ENCODE measurements at places on chromosomes 13 and 19.

GRCh38 chr19:13727798-13728197 lies 36.5 kb upstream of the MRI1 start:
- DNase-seq: no peak

- peak; percentile 32 for DNase-seq
These were observed 937 bp upstream of the SPRY2 start for GRCh38 chr13:80341756-80342370.

- DNase-seq: no peak
These were observed 243.5 kb downstream of the RGCC start for GRCh38 chr13:41700790-41701310.

DNA sequence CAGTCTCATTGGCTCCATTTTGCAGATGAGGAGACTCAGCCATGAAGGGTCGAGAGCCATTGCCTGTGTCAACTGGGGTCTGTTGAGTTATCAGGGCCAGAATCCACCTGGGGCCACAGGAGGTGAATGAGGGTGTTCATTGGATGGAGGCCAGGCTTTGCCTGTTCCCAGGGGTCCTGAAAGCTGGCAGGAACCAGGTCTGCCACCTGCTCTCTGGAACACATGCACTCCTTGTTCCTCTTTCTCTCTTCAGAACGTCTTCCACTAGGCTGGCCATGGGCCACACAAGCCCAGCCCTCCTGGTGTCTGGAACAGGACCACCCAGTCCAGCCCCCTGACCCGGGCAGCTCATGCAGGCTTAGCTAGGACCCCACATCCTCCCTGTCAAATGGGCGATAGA lies 21.1 kb downstream of the PPP1R37 start:
- DNase-seq: no peak

DNA sequence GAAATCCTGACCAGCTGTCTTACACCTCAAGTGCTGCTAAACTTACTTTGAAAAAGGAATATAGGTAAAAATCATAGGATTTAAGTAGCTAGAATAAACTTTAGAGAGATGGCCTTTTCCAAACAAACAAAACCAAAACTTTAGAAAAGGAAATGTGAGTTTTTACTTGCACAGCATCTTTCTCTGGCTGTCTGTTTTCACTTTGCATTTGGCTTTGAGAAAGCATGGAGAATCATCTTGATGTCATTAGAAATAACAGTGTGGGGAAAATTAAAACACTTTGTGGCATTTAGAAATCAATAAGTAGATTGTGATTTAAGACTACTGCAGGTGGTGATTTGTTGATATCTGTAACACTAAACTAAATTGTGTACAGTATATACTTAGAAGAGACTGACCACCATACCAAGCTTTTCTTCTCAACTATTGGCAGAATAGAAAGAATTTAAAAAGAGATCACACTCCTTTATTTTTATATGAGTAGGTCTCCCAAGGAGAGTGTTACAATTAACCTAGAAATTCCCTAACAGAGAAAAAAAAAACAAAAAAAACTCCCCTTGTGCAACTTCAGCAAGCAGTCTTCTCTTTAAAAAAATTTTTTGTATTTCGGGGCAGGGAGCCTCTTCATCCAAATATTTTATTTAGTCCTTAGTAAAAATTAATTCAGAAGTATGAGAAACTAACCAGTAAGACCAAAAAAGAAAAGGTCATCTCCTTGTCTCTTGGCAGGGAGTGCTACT lies 6.1 kb downstream of the WDFY2 start:
- DNase-seq: no peak

GRCh38 chr19:14470031-14470876 lies 4.9 kb downstream of the PTGER1 start:
- no peak for DNase-seq

DNA sequence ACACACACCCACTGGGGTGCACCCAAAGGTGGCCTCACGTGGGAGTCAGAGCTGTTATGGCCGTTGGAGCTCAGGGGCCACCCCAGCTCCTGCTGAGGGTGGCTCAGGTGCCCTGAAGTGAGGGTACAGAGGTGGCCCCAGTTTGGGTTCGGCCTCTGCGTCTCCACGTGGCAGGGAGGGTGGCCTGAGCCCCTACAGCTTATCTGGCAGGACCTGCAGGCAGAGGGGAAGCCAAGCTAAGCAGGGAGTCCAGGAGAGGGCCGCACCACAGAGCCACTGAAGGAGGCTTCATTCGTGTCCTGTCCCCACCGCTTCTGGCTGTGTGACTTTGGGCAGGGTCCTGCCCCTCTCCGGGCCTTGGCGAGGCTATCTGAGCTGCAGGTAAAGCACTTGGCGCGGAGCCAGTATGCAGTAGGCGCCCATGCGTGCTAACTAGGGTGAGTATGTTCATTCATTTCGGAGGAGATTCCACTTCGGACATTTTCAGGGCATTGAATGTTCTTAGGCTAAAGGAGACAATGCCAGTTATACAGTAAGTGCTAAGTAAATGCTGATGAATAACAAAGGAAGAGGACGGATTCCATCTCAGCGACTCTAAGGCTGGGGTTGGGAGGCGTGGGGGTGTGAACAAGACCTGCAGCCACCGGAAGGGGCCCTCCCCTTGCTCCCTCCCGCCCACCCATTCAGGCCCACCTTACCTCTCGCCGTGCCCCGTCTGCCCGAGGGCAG lies 4.9 kb downstream of the REX1BD start:
- no peak for DNase-seq

DNA sequence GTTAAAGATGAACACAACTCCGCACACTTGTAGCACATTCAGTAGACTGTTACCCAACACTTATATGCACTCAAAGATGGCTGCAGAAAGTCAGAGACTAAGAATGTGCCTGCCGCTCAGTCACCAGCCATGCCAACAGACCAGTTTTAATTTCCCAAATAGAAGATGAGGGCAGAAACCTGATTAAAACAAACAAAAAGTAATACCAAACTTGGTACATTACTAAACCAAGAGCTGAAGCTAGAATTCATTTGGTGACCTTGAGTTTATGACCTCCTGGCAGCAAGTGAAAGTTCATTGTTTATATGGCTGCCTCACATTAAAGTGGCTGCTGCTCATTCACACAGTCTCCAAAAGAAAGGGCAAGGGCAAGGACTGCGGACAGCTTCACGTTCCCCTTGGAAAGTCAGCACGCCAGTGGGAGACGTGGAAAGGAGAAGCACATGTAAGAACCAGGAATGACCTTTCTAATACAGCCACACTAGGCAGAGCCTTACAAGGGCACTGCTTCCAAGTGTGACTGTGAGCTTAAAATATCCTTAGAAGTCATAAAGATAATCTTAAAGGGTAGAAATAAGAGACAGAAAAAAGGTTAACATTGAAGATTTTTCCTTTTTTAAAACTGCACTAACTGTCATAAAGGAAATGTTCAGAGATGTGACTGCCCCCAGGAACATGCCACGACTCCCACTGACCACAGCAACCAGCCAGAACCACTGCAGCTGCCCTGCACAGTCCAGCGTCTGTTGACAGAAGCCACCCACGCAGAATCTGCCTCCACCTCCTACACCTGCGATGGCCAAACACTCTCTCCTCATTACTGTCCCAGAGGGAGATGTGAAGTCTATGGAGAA lies 73.5 kb downstream of the STK24 start:
- no peak for DNase-seq

DNA sequence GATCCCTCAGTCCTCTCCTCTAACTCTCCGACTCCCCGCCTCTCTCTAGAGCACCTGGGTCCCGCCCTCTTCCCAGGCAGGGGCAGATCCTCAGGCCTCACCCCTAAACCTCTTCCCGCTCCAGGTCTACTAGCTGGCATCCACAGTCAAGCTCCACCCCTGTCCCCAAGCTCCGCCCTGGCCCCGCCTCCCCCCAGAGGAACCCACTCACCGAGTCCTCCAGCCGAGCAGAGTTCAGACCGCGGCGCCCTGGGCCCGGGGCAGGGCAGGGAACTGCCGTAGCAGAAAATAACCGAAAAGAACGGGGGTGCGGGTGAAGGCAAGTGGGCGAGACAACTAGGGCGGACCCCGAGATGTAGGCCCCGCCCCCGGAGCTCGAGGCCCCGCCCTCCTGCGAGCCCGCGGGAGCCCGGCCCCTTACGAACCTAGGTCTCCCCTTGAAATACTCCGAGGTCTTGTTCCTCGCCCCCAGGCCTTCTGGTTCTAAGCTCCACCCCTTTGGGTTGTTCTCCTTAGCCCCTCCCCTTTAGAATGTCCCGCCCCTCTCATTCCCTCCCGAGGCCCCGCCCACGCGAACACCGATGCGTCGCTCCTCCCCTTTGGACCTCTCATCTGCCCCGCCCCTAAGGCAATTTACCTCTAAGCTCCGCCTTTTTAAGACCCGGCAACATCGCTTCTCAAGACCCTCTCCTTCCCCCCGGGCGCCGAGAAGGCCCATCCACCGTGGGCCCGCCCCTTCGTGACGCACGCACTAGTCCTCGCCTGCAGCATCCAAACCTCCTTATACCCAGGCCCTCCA lies at the start of gene GGN:
Gene GGN (minus strand): TSS at position 485 of the 799 bp plus-strand sequence. CDS start 773 bp downstream, outside the sequence.
- peak; percentile 82 for DNase-seq

DNA sequence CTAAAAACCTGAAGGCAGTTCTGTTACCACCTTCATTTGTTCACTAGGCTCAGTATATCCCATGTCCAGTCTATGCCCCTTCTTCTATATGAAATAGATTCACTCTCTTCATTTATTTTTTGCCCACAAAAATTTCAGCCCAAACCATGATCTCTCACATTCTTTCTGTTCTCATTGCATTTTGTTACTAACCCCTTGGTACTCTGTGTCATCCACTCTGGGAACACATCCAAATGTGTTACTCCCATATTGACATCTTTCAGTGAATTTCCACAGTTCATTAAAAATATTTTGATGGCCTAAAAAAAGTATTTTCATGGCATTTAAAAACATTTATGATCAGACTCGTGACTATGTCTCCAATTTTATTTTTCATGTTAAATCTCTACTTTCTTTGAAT lies 378.9 kb downstream of the SLITRK1 start:
- no peak for DNase-seq

DNA sequence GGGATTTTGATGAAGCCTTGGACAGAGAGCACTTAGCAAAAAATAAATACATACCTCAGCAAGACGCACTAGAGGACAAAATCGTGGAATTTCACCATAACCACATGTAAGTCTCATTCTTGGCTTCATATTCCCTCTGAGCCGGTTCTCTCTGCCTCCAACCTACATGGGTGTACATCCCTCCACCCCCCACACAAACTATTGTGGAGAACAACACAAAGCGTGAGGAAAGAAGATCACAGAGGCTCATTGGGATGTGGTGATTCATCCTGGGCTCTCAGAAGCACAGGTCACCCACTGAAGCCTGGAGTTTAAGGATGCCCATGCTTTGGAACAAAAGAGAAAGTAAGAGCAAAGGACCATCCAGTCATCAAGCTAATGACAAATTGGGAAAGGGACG lies 192.2 kb downstream of the STK24 start:
- no peak for DNase-seq

- DNase-seq: peak; percentile 87
These were observed 16.9 kb upstream of the CYP2S1 start for GRCh38 chr19:41175801-41176777.

DNA sequence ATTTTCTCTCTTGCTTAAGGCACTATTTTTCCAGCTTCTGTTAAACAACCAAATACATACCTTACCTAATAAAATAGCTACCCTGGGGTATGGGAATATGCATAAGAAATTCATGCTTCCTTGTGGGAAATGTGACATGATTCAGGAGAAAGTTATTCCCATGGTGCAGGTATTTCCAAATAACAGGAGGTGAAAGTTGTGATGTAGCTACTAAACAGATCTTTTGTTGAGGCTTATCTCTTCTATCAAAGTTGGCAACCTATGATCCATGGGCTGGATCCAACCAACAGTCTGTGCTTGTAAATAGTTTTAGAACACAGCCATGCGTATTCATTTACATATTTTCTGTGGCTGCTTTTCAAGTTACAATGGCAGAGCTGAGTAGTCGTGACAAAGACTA lies 177.8 kb upstream of the NBEA start:
- DNase-seq: no peak

GRCh38 chr19:8233370-8233769 lies 24.2 kb downstream of the CERS4 start:
- DNase-seq: no peak

DNA sequence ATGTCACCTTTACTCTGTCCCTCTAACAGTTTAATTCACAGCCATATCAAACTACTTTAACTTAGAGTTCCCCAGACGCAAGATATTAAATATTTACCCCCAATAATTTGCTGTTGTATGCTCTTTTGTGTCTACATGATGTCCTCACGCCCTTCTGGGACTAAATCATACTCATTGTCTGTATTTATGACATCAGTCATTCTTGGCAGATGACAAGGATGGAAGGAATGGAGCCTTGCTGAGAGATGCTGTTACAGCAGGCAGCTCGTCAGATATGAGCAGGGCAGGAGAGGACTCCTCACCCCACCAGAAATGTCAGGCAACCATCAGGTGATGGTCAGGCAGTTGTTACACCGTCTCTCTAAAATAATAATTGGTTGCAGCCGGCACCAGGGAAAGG lies 41.8 kb downstream of the CARD8 start:
- DNase-seq: no peak

- DNase-seq: no peak
These were observed 24.1 kb downstream of the PBX4 start for GRCh38 chr19:19594381-19594780.

DNA sequence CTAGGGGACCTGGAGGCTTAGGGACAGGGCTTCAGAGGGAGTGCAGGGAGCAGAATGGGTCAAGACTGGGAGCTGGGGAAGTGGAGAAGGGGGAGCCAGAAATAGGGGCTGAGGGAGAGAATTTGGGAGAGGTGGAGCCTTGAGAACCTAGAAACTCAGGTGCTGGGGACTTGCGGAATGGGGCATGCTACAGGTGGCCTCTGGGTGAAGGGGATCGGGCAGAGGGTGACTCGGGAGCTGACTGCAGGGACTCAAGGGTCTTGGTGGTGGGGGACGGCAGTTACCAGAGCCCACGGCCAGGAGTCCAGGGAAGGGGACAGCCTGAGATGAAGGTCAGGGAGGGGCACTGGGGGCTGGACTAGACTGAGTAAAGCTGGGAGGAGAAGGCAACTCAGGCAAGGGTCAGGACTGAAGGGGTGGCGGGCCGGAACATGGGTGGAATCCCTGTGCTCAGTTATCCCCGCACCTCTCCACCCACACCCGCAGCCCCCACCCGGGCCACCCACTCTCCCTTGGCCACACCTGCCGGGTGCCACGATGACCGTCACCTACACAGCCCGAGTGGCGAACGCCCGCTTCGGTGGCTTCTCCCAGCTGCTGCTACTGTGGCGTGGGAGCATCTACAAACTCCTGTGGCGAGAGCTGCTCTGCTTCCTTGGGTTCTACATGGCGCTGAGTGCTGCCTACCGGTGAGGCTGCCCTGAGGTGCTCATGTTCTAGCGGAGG lies 628 bp downstream of the BEST2 start:
- no peak for DNase-seq

GRCh38 chr19:10915130-10916091 lies 13.0 kb downstream of the YIPF2 start:
- no peak for DNase-seq

- DNase-seq: no peak
These were observed 435.1 kb downstream of the EFNB2 start for GRCh38 chr13:106100171-106100919.

DNA sequence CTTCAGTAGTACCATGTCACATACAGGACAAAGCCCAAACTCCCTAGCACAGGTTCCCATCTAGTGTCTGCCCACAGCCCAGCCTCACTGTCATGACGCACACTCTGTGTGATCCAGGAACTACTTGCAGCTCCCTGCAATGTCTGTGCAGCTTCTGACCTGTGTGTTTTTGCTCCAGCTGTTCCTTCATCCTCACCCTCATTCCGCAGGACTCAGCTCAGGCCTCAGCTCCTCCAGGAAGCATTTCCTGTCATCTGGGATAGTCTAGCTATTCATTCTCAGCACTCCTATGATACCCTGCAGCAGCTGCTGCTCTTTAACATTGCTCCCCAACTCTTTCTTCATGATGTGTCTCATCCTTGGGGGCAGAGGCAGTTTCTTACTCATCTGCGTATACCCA lies 56.1 kb downstream of the ENOX1 start:
- no peak for DNase-seq

Measured in posterior cingulate gyrus (tissue), 11 donors.